ENCODE measurements at places on chromosomes 6 and 20.
A peak's percentile ranks its signal among the peaks of the same experiment; 100 is the strongest.

GRCh38 chr6:168385858-168386735 lies 54.9 kb upstream of the SMOC2 start:
- DNase-seq = no peak

DNA sequence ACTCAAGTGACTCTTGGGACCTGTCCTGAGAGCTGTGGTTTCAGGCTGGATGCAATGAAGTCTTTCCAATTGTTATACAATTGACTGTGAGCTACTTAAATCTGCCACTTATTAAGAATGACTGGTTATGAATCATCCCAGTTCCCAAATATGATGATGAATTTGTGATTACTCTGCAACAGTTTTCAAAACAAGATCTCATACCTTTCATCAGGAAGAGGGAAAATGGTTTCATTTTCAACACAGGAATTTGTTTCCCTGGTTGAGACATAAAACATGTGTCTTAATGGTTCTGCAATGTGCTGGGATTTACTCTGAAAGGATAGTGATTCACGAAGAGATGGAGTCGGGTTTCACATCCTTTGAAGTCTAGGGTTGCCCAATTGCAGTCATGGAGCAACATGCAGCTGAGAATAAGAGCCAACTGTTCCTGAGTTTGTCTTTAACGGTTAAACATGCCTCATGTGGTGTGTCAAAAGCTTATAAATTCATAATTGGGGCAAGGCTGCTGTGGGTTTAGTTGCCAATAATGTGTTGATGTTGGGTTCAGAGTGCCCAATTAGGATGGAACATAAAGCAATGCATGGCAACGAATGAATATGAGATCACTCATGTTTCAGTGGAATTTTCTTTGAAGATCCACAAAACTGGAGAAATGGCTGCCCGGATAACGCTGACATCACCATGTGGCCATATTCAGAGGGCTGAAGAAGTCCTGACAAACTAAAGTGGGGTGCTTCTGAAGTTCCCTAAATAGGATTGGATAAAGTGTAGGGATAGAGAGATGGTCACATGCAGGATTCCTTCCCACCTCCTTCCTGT lies 41.0 kb downstream of the CYP24A1 start:
- DNase-seq = no peak

DNA sequence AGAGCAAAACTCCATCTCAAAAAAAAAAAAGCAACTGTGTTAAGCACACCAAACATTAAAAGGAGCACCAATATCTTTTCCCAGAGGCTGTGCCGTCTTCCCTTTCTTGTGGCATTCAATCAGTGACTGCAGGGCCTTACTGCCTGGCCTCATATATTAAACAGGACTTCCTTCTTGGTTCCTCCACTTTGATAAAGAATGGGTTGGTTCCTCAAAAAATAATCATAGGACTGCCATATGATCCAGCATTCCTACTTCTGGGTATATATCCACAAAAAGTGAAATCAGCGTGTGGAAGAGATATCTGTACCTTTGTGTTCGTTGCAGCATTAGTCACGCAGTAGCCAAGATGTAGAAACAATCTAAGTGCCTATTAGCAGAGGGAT lies 40.3 kb upstream of the GFOD1 start:
- DNase-seq = no peak

DNA sequence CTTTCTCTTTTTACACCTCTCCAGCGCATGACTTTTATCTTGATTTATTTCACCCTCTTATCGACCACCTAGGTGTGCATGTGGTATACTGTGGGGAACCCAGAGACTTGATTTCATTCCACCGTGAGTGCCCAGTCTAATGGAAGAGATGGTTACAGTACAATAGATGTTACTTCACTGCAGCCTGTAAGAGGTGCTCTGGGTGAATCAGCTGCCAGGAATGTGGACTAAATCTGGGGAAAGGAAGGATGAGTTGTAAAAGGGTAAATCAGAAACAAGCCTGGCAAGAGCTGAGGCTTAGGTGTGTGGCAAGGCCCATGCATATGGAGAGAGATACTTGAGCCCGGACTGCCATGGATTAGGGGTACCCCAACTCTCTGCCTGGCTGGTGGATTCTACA lies 7.4 kb downstream of the STK35 start:
- DNase-seq = no peak

DNA sequence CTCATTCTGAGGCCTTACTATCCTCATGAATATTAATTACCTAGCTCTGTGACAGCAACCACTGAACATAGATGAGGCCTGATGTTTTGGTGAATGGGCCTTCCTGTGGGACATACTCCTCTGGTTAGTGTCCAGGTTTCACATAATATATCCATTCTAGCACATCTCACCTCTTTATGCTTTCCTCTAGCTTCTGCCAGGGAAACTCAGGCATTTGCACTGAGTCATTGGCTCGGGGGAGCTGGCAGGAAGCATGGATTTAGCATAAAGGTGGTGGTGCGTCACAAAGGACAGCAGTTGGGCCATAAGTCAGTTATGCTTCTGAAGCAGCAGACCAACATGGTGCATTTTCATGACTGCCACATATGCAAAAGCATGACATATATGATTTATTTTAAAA lies 37.5 kb upstream of the TMEM170B start:
- no peak for DNase-seq

- no peak for DNase-seq
Observed at GRCh38 chr20:51165131-51165530, 142.2 kb upstream of the KCNG1 start.

DNA sequence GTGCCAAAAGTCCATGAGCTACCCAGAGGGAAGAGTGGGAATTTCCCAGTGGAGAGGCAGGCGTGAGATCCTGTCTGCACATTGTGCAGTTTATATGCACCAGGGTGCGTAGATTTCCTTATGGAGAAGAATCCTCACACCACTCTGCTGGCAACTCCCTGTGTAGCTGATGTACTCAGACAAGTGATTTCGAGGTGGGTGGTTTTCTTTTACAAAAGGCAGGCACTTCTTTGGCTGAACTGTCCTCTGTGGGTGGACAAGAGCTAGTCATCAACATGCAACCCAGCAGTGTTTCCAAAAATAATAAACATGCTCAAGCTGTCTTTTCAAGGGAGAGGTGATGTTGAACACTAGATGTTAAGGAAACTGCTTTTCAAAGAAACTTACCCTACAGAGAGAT lies 121.7 kb upstream of the NXT1 start:
- no peak for DNase-seq

DNA sequence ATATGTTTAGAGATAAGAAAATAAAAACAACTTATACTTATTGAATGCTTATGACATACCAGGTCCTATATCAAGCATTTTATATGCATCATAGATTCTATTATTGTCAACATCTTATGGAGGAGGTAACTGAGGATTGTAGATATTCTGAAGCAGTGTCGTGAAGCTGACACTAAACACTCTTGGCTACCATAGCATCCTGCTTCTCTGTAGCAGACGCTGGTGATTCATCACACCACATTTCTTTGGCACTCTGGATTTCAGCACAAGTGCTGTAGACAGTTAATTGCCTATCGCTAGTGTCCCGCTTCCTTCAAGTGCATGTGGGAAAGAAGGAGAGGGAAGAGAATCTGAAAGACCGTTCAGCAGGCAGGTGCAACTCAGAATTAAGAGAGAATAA lies 317.1 kb downstream of the PLCB1 start:
- no peak for DNase-seq

- DNase-seq = peak; percentile 9
Observed at GRCh38 chr20:58986968-58987517, 6.0 kb downstream of the NELFCD start.

DNA sequence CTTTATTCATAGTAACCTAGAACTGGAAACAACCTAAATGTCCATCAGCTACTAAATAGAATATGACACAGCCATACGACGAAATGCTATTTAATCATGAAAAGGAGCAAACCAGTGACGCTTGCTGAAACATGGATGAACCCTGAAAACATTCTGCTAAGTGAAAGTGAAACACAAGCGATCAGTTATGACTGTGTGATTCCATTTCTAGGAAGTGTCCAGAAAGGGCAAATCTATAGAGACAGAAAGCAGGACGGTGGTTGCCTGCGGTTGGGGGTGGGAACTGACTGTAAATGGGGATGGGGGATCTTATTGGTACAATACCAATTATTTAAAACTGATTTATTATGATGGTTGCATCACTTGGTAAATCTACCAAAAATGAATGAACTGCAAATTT lies 126.8 kb downstream of the IPCEF1 start:
- DNase-seq = no peak

- no peak for DNase-seq
Observed at GRCh38 chr6:115740907-115741306, 319.8 kb downstream of the FRK start.

GRCh38 chr6:142647449-142648035 lies 297.4 kb downstream of the HIVEP2 start:
- DNase-seq = no peak

- DNase-seq = no peak
Observed at GRCh38 chr6:12974551-12974950, 258.0 kb downstream of the PHACTR1 start.

DNA sequence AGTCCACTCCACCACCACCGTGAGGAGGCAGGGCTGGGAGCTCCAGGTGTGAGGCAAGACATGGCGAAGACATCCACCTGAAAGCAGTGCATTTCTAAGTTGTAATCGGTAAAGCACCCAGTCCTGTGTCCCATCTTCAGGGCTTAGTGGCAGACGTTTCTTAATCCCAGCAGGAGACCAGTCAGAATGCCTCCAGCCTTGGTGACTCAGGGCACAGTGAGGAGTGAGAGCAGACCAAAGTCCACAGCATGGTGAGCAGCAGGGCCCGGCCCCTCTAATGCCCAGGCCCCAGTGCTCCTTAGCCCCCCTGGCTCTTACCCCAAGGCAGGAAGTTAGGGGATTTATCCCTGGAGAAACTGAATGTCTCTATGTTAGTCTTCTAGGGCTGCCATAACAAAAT lies 183.9 kb downstream of the SYNDIG1 start:
- no peak for DNase-seq

DNA sequence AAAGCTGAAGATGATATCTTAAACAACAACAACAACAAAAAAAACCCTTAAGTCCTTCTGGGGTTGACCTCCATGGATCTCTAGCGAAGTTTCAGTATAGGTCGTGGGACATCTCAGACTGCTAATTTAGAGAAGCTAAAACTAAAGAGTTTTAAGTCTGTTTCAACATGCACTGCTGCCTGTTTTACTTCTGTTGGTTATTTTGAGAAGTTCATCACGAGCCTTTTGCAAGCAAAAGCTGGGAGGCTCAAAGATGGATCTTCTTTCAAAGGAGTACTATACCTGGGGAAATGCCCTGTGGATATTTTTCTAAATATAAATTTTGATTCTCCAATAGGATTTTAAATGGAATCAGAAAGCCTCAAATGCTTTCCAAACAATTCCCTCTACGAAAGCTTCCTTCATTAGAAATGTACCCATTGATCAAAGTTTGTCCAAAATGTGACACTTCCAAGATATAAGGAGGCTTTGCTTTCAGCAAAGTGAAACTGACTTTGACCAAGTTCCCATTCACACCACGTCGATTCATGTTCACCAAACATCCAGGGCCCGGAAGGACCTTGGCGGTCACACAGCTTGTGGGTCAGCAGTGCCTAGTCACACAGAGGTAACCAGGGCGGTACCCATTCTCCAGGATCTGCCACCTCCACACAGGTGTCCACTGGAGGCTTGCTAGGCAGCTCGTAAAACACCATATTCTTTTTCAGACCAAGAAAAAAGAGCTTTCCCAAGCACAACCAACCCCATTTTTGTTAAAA lies 94.7 kb upstream of the QKI start:
- no peak for DNase-seq

DNA sequence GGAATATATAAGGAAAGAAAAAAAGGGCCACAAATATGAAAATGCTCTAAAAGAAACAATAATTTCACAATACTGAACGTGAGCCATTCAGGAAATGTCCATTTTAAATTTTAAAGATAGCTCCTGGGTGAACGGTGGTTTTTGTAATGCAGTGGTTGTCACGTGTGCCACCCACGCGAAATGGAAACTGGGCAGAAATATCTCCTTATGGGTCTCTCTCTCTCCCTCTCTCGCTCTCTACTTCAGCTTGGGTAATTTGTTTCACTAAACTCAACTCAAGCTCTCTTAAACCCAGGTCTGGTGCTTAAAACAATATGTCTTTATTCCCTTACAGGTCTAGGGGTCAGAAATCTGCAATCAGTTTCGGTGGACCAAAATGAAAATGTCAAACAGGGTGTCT lies 150.8 kb downstream of the OR2B2 start:
- DNase-seq = no peak

GRCh38 chr6:26044140-26045064 lies 42.8 kb upstream of the HFE start:
- DNase-seq = no peak

DNA sequence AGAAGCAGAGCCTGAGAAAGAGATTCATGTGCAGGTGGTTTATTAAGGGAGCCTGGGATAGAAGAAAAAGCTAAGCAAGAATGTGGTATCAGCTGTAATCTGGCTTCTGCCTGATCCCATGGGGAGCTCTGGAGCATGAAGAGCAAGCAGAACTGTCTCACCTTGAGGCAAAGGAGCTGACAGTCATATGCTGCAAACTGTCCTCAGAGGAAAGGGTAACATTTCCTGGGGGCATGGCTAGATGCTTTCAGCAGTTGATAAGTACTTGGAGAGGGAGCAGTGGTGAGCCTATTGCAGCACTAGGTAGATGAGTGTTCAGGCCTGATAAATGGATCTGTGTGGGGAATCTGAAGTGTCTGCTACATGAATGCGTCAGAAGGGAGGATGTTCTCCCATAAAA lies 621.5 kb upstream of the BTBD3 start:
- DNase-seq = no peak

DNA sequence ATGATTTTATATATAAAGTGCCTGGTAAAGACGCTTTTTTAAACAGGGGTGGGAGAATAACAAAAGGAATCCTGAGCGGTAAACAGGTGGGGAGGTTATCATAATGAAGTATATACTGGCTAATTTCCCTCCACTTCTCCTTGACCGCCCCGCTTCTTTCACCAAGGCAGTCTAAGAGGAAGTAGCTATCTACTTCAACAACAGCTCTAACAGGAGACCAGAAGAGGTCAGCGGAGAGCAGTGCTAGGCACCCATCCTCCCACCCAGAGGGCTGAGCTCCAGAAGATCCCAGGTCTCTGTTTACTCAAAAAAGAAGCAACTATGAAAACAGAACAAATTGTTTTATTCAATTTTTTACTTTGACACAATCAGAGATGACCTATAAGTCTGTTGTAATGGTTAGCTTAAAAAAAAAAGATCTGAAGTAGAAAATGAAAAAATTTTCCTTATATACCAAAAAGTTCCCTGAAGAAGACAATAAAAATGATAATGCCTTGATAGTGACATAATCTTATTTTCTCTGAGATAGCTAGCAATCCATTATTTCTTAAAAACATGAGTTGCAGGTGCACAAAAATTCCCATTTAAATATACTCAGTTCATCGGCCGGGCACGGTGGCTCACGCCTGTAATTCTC lies 141.1 kb downstream of the PDSS2 start:
- DNase-seq = peak; percentile 49

- DNase-seq = no peak
Observed at GRCh38 chr20:21559305-21559704, 45.4 kb upstream of the NKX2-2 start.
